ENCODE measurements at places on chromosomes 6 and 20.

GRCh38 chr20:53101992-53102760 is 130.0 kb downstream of the TSHZ2 start:
- no peak for DNase-seq

GRCh38 chr6:130362128-130362527 is 3.7 kb upstream of the TMEM200A start:
- DNase-seq = no peak

- DNase-seq = no peak
Observed at GRCh38 chr6:79821859-79822258, 125.5 kb downstream of the ELOVL4 start.

- DNase-seq = no peak
Observed at GRCh38 chr20:6698056-6698455, 69.4 kb upstream of the BMP2 start.
